ENCODE measurements at places on chromosomes 5 and 9.

GRCh38 chr9:27473111-27473529 is 51.0 kb upstream of the IFNK start:
- no peak for DNase-seq

DNA sequence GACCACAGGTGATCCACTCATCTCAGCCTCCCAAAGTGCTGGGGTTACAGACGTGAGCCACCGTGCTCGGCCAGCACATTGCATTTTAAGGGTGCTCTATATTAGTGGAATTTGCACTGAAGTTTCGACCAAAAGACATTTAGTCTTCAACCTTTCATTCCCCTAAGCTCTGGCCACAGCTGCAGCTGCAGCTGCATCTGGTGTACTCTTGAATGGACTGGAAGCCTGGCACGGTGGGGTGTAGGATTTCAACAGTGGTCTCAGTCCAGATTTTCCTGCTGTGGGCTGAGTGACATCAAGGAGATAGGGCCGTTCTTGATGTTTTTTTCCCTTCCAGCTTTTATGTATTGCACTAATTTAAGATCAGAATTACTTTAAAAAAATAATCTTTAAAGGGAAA is 255.2 kb downstream of the PDZD2 start:
- DNase-seq, result no peak

- no peak for DNase-seq
Measured at GRCh38 chr9:8101607-8102006, 302.0 kb upstream of the DMAC1 start.

DNA sequence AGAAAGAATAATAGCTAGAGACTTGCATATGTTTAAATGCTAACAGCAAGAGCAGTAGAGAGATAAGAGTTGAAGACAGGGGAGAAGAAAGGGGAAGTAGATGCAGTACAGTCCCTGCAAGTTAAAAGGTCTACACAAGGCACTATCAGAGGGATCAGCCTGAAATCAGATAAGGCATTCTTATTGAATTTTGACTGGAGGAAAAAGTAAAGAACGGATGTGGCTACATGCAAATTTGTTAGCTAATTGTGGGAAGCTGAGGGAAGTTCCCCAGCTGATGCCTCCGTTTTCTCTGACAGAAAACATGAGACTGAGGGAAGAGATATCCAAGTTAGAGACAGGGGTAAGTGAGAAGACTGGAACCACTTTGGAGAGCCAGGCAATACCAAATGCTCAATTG is 12.9 kb upstream of the RHOBTB3 start:
- DNase-seq, result no peak

- no peak for DNase-seq
Measured at GRCh38 chr9:36503172-36504088, 69.3 kb upstream of the MELK start.

DNA sequence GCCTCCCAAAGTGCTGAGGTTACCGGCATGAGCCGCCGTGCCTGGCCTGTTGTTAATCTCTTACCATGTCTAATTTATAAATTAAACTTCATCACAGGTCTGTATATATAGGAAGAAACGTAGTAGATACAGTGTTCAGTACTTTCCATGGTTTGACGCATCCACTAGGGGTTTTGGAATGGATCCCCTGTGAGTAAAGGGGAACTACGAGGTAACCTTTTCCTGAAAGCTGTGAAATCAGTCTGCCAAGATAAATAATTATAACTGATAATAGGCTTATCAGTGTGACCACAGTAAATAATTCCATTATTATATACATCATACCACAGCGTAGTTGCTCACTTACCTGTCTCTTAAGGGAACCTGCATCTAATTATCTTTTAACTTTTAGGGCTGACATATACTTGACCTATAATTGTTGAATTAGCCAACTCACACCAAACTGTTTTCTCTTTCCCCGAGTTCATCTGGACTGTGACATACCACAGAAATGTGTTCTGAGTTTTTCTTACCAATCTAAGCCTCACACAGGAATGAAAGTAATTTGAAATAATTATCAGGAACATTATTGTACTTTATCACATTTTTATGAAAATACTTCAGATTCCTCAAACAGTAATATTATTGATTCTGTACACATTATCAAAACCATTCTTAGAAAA is 42.9 kb downstream of the DAPK1 start:
- DNase-seq, result no peak

DNA sequence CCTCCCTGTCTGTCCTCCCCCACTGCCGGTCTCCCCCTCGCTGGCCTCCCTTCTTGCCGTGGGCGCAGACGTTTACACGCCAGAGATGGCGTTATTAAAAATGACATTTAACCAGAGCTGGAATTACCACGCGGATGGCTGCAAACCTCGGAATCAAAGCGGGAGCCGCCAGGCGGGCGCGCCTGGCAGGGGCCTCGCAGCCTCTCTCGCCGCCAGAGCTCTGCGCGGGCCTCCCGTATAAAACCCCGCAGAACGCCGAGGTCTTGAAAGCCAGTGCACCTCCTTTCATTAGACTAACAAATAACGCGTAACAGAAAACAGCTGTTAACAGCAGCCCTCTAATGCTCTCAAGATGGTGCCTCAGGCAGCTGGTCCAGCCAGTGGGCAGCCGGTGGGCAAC is 10.2 kb downstream of the PRRX2 start:
- no peak for DNase-seq

DNA sequence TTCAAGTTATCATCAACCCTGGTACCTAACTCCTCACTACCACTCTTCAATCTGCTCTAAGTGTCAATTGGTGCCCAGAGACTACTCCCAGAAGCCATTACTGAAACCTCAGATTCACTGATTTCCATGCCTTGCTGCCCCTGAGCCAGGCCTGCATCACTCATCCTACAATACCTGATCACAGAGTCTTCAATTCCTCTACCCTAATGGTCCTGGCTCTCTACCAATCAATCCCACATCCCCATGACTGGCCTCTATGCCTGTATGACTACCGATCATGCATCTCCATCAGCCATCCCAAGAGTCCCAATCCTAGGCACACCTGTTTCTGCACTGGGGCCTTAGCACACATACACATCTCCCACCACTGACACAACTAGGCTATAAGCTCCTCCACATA is 2.5 kb downstream of the ZNF484 start:
- no peak for DNase-seq

DNA sequence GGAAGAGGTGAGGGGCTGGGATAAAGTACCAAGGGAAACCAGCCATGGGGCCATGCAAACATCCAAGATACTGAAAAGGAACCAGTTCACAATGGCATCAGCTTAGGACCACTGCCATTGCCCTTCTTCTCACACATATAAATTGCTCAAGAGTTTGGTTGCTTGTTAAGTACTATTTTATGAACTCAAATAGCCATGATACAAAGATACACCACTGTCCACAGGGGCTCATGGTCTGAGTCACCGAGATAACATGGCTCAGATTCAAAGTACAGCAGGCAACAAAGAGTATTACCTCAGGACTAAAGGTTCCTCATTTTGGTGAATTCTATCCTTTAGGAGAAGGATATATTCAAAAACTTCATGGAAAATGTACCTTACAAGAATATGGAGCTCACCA is 55.6 kb downstream of the FANCC start:
- no peak for DNase-seq

GRCh38 chr9:130053504-130054324 is at the start of gene GPR107:
Gene GPR107, plus strand, starts transcription at chr9:130053906. Its CDS starts 27 bp downstream, at chr9:130053933.
- DNase-seq, result peak; percentile 92

DNA sequence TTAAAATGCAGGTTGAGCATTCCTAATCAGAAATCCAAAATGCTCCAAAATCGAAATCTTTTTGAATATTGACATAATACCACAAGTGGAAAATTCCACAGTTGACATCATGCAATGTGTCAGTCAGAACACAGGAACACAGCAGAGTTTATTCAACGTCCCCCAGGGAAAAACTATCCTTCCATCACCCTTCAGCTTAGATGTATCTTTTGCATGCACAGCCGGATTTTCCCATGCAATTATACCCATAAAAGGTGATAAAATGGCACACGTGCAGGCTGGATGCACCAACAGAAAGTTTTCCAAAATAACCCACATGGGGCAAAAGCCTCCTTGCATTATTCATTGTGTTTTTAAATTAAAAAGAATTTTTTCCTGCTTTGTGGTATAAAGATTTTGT is 71.2 kb downstream of the RAB24 start:
- no peak for DNase-seq

GRCh38 chr9:136253246-136254130 is 7.9 kb upstream of the QSOX2 start:
- no peak for DNase-seq

GRCh38 chr9:108113596-108113995 is 624.0 kb upstream of the KLF4 start:
- no peak for DNase-seq

- DNase-seq, result no peak
Measured at GRCh38 chr5:181069767-181070491, 29.9 kb downstream of the BTNL9 start.

DNA sequence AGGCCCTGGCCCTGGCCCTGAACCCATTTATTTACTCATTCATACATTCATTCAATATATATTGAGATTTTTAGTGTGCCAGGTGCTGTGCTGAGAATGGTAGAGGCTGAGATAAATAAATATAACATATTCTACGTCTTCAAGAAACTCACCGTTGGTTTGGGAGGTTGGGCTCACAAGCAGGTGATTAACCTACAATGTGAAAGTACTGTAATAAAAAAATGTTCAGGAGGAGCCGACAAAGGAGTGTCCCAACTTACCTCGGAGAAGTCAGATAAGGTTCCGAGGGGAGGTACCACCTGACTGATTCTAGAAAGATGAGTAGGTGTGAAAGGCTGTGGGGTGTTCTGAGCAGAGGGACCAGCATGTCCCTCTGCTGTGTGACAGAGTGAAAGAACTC is 479.6 kb upstream of the KLF4 start:
- DNase-seq, result no peak

GRCh38 chr5:51988634-51989033 is 605.4 kb downstream of the ISL1 start:
- DNase-seq, result no peak

DNA sequence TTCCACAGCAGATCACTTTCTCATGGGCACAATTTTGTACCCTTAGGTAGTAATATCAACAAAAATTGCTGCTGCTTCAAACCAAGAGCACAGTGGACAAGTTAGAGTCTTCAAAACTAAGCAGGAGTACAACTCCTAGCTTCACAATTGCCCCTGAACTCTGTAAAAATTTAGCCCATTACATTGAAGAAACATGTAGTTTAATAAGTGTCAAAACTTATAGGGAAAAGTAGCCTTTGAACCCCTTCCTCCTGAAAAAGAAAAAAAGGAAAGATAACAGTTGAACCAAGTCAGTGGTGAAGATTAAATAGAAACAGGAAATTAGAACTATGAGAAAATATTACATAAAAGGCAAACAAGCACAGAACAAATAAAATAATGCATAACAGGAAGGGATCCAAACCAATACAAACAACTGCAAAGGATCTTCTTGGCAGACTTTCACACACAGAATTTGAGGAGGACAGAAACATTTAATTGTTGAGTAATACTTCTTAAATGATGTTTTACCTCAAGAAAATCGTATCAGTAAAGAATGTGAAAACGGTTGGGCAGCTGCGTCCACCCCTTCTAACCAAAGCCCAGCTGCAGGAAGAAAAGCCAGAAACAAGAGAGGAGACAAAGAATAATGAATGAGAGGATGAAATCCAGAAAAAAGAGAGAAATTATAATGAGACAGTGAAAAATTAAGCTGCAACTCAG is 636.0 kb downstream of the NR2F1-AS1 start:
- no peak for DNase-seq

GRCh38 chr5:157464519-157465171 is 4.6 kb downstream of the NIPAL4 start:
- peak; percentile 72 for DNase-seq

- DNase-seq, result peak; percentile 77
Measured at GRCh38 chr5:154811653-154812465, 38.5 kb downstream of the FAXDC2 start.

DNA sequence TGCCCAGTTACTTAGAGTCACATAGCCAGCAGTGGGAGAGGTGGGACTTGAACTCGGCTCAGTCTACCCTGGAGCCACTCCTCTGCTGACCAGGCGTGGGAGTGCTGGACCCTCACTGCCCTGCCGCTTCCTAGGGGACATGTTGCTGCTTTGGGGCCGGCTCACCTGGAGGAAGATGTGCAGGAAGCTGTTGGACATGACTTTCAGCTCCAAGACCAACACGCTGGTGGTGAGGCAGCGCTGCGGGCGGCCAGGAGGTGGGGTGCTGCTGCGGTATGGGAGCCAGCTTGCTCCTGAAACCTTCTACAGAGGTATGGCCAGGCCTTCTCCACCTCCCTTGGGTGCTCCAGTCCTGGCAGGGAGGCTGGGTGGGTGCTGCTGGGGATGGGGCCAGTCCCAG is 3.4 kb upstream of the CACFD1 start:
- no peak for DNase-seq

DNA sequence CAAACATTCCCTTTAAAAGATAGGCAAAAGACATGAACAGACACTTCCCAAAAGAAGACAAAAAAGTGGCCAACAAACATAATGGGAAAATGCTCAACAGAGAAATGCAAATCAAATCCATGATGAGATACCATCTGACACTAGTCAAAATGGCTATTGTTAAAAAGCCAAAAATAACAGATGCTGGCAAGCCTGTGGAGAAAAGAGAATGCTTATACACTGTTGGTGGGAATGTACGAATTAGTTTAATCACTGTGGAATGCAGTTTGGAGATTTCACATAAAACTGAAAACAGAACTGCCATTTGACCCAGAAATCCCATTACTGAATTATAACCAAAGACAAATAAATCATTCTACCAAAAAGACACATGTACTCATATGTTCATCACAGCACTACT is 58.3 kb upstream of the WDR41 start:
- DNase-seq, result no peak

GRCh38 chr5:17289681-17290539 is 72.5 kb downstream of the BASP1 start:
- DNase-seq, result no peak

GRCh38 chr5:20055301-20055700 is 67.3 kb upstream of the CDH18 start:
- no peak for DNase-seq

DNA sequence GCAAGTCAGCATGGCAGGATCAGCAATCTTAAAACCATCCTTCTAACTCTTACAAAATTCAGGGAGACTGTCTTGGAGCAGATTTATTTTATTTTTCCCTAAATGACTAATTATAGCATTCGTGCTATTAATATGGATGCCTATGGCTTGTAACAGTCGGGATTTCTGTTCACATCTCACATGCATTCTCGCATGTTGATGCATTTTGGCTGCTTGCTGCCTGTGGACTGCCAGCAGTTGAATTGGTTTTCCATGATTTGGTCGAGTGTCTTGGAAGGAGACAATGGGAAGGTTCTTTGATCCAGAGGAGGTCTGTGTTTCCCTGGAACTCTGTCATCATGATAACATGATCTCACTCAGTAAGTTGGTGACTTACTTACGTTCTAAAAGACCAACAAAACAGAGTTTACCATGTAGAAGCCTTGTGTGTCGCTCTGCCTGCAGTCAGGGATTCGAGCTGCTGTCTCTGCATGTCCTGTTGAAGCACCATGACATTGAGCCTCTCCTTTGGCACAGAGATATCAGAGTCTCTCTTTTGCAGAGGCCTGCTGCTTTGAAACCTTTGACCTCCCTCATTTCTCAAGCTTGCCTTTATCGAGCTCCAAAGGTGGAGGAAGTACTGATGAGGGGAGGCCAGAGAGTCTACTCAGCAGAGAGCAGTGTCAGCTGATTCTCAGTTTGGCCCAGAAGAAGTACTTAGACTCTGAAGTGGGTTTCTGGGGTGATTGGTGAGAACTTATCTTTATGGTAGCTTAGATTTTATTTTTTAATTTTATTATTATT is 82.4 kb downstream of the ARHGAP26 start:
- DNase-seq, result no peak
